GM06990 (cell line): ENCODE measurements at places on chromosomes 11 and 22.

- DNase-seq: no peak
These were observed 169.8 kb downstream of the SPON1 start for GRCh38 chr11:14132312-14132711.

GRCh38 chr11:100932474-100933100 is 197.0 kb downstream of the PGR start:
- DNase-seq: no peak

DNA sequence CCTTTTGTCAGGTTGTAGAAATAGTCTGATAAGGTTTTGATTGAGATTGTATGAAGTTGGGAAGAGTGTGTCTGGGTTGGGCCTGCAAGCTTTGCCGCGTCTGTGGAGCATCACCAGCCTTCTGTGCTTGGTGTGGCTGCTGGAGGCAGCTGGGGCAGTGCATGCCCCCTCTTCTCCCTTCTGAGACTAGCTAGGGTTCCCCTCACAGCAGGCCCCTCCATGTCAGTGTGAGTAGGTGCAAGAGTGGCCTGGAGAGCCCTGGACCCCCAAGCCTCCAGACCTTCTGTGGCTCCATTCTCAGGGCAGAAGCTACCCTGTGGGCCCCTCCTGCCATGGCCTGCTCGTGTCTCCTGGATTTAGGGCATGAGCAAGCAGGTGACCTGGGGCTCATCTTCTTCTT is 914.2 kb downstream of the TBC1D22A start:
- no peak for DNase-seq

GRCh38 chr22:30582788-30583545 is 8.5 kb upstream of the GAL3ST1 start:
- DNase-seq: no peak

DNA sequence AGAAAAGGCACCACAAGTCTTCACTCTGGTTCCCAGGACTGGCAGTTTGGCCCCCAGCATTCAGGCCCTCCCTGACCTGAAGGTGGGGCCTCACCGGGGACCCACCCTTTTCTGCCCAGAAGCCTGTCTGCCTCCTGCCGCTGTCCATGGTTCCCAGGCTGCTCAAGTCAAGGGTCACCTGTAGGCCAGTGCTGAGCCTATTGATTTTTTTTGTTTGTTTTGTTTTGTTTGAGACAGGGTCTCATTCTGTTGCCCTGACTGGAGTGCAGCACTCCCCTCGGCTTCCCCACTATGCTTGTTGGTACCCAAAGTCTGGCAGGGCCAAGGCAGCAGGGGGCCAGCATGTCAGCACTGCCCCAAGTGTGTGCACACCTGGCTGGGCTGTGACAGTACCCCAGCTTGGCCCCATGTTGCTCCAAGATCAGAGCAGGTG is 11.0 kb upstream of the MED17 start:
- DNase-seq: no peak

DNA sequence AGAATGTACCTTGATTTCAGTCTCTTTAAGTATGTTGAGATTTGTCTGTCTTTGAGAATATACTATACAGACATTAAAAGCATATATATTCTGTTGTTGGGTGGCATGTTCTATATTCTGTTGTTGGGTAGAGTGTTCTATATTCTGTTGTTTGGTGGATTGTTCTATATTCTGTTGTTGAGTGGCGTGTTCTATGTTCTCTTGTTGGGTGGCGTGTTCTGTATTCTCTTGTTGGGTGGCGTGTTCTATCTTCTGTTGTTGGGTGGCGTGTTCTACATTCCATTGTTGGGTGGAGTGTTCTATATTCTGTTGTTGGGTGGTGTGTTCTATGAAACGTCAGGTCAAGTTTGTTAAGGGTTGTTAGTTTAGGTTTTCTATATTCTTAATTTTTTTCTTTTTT is 27.1 kb upstream of the CTTN start:
- DNase-seq: no peak

DNA sequence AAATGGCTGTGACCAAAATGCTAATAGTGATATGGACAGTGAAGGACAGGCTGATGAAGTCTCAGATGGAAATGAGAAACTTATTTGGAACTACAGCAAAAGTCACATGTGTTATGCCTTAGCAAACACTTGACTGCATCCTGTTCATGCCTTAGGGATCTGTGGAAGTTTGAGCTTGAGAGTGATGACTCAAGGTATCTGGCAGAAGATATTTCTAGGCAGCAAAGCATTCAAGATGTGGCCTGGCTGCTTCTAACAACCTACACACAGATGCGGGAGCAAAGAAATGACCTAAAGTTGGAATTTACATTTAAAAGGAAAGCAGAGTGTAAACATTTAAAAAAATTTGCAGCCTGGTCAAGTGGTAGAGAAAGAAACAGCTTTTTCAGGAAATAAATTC is 28.1 kb upstream of the CD81 start:
- DNase-seq: no peak

- DNase-seq: no peak
These were observed 13.4 kb downstream of the CKAP5 start for GRCh38 chr11:46832511-46833214.

DNA sequence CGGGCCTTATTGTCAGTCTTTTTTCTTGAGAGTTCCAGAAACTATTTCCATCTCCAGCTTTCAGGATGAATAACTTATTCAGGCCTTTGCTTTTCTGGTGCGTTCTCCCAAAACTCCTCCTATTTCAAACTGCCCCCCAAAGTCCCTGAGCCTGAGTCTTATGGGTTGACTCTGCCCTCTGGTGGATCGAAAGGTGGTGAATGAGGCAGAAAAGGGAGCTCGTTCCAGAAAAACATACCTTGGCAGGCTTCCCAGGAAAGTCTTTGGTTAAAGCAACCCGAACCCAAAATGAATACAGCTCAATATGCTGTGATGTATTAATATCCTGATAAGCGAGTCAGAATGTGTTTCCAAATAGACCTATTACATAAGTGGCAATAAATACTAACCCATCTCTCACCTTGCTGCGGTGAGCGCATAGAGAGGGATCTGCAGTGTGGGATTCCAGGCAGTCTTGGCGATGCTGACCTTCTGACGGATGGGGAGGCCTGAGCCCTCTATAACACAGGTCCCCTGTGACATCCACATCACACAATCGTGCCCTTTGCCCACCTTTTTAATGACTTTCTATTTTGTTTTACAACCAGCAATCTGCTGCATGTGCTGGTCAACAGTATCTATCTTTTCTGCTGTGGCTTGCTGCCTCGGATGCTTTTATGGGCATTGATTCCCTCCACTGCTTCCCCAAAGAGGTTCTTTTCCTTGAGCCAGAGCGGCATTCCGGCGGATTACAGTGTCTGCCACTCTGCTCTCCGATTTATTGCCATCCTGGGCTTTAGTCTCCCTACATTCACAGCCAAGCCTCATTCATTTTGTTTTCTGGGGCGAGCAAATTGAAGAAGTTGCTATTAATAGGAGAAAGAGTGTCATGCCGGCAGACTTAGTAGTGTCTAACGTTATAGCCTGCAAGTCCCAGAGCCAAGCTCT is 756.8 kb downstream of the NTM start:
- DNase-seq: no peak

- no peak for DNase-seq
These were observed 151.6 kb upstream of the NAV2 start for GRCh38 chr11:19561011-19561410.
